ENCODE measurements at places on chromosomes 2 and 18.

DNA sequence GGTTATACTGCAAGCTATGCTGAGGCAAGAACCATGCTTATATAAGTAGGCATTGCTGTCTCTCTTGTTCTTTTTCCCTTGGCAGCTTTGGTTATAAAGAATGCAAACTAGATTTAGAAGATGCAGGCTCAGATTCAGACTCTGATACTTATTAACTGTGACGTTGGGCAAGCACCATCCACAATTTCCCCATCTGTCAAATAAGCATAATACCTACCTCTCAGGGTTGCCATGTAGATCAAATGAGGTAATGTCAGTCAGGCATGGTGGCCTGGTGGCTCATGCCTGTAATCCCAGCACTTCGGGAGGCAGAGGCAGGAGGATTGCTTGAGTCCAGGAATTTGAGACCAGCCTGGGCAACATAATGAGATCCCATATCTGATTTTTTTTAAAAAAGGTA lies 21.7 kb downstream of the ITGAV start:
- no peak for DNase-seq

- DNase-seq, result no peak
Observed at GRCh38 chr2:100554798-100555407, 7.9 kb upstream of the PDCL3 start.

GRCh38 chr2:159755788-159756187 lies 42.2 kb downstream of the CD302 start:
- DNase-seq, result peak; percentile 1

- DNase-seq, result no peak
Observed at GRCh38 chr2:226649871-226650660, 149.6 kb downstream of the IRS1 start.

DNA sequence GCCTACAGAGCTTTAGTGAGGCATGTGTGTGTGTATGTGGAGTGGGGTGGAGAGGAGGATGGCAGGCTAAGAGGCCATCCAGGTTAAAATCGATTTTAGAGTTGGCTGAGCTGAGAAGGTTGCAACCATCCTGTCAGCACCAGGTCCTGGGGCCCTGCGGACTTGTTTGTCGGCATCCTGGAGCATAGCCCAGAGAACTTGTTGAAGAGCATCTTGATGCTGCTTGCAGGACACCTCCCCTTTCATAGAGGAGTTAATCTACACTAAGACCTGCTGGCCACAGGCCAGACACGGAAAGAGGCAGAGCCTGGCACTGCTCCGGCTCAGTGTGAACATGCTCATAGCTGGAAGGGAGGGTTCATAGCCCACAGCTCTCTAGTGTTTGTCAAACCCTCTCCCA lies 72.1 kb upstream of the RGPD5 start:
- no peak for DNase-seq

GRCh38 chr2:11596801-11597200 lies 63.0 kb downstream of the GREB1 start:
- no peak for DNase-seq

DNA sequence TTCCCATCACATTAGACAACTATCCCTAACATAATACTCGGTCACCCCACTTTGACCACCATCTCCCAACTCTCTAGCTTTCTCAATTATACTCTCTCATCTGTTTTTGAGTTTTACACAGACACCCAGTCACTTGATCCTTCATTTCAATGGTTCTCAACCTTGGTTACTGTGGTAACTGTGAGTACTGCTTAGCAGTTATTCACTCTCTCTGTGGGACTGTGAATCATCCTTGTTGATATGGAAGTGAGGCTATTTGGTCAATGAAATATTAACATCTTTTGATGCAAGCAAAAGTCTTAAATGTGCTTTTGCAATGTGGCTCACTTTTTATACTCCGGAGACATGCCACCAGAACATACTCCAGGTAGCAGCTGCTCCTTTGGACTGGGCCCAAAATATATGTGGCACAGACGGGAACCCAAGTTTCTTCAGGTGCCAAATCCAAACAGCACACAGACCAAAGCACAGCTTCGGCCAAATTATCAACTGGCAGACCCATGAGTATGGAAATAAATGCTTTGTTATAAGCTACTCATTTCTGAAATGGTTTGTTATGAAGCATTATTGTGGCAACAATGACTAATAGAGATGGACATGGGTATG lies 75.0 kb upstream of the SLC25A52 start:
- DNase-seq, result no peak

DNA sequence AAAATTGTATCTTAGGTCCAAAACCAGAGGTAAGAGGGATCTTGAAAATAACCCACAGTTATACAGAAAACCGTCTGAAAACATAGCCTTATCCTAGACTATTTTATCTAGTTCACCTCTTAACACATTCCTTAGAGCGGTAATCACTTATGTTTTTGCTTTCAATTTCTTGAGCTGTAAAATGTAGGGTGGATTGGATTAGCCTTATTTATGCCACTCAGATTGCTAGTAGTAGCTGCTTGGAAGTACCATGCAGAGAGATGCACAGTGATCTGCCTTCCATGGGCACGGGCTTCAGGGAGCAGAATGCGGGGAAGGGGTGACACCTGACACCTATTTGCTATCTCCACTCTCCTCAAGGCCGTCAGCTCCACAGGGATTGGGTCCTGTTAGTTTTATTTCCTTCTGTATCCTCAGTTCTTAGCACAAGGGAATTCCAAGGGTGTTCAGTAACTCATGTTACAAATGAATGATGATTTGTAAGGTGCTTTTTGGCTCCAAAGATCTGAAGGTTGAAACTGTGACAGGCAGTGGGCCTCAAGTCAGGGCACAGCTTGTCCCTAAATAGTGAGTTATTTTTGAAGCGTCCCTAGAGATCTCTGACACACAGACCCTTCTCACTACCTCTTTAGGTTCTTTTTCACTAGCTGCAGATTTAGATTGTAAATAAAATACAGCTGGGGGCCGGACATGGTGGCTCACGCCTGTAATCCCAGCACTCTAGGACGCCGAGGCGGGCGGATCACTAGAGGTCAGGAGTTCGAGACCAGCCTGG lies 64.0 kb upstream of the PMAIP1 start:
- DNase-seq, result no peak

DNA sequence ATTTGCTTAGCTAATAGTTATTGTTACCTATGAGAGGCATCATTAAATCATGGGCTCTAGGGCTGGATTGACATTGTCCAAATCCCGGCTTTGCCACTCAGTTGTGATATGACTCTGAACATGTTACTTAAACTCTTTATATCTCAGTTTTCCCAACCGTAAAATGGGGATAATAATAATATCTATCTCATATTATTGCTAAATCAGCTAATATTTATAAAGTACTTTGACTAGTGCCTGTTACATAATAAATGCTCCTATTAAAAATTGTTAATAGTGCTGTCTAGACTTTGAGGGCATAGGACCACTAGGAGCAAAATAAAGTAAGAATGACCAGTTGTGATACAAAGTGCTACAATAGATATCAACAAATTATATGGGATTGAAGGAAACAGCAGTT lies 376.3 kb upstream of the FIGN start:
- DNase-seq, result no peak

DNA sequence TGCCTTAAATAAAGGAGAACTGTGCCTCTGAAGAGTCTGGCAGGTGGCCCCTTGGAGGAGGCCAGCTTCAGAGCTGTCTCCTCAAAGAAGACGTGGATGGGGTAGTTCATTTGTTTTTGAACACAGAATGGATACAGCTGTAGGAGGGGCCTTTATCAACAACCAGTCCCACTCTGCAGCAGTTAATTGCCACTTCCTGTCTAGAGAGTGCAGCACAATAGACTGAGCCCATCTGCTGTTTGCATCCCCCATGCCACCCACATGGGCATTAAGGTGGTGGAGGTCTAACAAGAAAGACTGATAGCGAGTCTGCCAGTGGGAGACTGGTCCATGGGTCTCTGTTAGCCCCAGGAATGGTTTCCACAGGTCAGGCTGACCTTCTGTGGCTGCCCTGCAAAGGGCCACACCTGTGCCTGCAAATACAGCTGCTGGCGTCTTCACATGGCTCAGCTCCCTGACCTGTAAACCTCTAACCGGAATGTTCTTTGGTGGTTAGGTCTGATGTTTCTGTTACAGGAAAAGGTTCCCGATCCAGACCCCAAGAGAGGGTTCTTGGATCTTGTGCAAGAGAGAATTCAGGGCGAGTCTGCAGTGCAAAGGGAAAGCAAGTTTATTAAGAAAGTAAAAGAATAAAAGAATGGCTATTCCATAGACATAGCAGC lies 153.3 kb upstream of the ITGA6 start:
- DNase-seq, result no peak

GRCh38 chr2:190283783-190284182 lies 35.8 kb downstream of the HIBCH start:
- no peak for DNase-seq

- DNase-seq, result no peak
Observed at GRCh38 chr2:192153561-192153960, 41.2 kb downstream of the TMEFF2 start.

GRCh38 chr2:24973812-24974211 lies 2.1 kb upstream of the DNAJC27 start:
- no peak for DNase-seq

DNA sequence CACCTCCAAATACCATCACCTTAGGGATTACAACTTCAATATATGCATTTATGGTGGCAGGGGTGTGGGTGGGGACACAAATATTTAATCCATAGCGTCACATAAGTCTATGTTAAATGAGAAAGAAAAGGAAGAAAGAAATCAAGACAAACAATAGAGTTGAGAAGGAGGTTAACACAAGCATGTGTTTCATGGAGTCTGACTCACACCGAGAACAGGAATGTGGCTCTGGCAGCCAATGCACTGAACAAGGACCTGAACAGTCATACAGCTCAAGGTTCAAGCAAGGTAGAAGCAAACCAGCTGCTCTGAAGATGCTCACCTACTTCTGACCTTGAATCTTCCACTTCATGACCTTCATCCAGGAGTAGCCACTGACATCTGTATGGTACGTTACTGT lies 36.2 kb upstream of the LPIN1 start:
- no peak for DNase-seq

GRCh38 chr2:162462911-162463310 lies 119.0 kb downstream of the GCA start:
- no peak for DNase-seq

GRCh38 chr2:85188852-85189251 lies 55.7 kb downstream of the TCF7L1 start:
- DNase-seq, result no peak

GRCh38 chr2:23350041-23350791 lies 34.8 kb upstream of the KLHL29 start:
- DNase-seq, result no peak
